ENCODE measurements at places on chromosomes 4 and X. TPM values are rescaled to one million over a fixed set of nuclear protein-coding genes. Genes with fewer than 3 reads are reported as not detected.

DNA sequence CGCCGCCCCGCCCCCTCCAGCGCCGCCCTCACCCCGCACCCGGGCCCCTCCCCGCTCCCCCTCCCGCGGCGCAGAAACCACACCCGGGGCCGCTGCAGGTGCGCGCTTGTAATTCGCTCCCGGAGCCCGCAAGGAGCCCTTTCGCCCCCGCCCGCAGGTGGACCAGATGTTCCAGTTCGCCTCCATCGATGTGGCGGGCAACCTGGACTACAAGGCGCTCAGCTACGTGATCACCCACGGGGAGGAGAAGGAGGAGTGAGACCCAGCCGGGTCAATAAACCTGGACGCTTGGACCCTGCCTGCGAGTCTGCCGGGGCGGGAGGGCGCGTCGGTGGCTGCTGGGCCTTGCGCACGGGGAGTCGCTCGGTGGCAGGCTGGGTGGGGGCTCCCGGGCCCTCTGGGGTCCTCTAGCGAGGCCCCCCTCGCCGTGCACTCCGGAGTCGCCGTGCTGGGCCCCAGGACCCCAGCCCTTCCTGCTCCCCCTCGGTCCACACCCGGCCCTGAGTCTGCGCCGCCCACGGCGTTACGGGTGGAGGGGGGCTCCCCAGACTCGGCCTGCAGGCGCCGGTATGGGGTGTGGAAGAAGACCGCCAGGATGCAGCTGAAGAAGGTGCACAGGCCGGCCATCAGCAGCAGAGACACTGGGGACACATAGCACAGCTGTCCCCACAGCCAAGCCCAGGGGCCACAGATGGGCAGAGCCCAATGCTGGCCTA lies 7.1 kb downstream of the SLC49A3 start:
- no peak for DNase-seq

The ERVMER34-1 gene
- 0.92 TPM for total RNA-seq

The SHROOM3 gene
- 44.3 TPM for total RNA-seq

The SSX4 gene
- total RNA-seq = not detected

GRCh38 chr4:42453612-42454011 lies 56.3 kb downstream of the SHISA3 start:
- no peak for DNase-seq

- DNase-seq = peak; percentile 87
These were observed at the start of gene ZNF141 for GRCh38 chr4:337143-337931. TSS of gene ZNF141 (plus strand) at chr4:337814. CDS start at chr4:337984, 170 bp downstream.

DNA sequence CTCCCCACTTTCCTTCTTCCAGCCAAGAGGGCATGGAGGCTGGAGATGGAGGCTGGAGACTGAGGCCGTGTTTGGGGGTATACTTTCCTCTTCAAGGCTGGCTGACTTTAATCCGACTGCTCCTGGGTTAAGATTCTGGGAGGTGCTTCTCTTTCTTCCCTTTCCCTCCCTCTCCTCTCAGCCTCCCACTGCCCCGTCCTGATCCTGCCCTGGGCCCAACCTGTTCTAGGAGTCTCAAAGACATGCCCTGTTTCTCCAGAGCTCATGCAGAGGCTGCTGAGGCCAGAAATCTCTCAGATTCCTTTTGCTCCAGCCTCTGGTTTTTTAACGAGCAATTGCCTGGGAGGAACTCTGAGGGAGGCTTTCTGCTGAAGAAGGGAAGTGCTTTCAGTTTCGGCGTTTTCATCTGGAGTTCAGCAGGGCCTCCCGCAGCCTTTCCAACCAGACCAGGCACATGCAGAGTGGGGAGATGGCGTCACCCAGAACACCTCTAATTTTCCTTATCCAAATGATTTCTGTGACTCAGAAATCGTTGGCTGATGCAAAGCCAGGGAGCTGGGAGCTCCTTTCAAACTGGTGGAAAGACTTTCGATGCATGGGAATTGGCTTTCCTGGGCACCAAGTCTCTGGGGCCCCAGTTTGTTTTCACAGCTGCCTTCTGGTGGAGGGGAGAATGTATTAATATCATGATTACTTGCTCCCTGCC lies 34.5 kb upstream of the FAM9C start:
- no peak for DNase-seq

The PF4V1 gene
- not detected for total RNA-seq

DNA sequence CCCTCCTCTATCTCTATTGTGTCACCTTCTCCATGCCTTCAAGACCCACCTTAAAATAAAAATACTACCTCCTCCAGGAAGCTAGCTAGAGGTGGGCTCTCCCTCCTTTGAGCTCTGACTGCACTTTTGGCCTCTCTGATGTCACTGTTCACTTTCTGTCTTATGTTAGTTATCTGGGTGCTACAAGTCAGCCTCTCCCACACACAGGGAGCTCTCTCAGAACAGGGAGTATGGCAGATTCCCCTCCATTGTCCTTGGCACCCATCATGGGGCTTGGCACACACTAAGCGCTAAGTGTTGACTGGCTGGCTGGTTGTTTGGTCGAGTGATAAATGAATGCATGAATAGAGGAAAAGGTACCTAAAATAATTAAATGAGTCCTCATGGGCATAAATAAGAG lies 21.2 kb upstream of the KDM5C start:
- DNase-seq = no peak

- no peak for DNase-seq
These were observed 12.4 kb downstream of the CLOCK start for GRCh38 chr4:55534306-55534705.

The SULT1B1 gene
- 0.24 TPM for total RNA-seq

The TEX13D gene
- not detected for total RNA-seq

The RAB39B gene
- total RNA-seq = not detected

GRCh38 chrX:154030715-154031305 lies 11.1 kb upstream of the IRAK1 start:
- DNase-seq = no peak

GRCh38 chrX:133495464-133496391 lies 80.4 kb upstream of the GPC4 start:
- no peak for DNase-seq

DNA sequence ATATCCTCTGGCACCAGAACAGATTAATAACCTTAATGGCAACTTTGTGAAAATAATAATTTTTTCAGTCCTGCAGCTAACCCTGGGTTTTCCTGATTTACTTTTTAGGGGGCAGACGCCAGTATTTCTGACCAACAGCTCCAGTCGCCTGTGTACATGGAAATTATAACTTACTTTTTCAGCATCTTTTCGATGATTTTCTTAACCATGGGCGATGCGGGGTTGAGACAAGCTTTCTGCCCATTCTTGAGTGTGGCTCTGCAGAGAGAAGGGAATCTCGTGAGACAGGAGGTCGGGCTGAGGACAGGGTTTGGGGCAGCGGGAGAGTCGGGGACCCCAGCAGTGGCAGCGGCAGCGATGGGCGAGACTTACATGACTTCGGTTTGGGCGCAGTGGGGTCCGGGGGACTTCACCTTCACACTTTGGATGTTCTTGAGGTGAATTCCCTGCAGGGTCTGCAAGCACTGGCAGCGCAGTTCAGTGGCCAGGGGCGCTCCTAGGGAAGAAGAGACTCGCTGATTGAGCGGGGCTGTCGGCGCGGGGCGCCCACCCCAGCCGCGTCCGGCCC lies 484 bp downstream of the CXCL2 start:
- DNase-seq = no peak

The SUPT20HL2 gene
- total RNA-seq = not detected

The SPANXN4 gene
- not detected for total RNA-seq

- no peak for DNase-seq
These were observed 7.9 kb upstream of the CFP start for GRCh38 chrX:47637546-47638195.

GRCh38 chr4:181219783-181220416 lies 1023.3 kb upstream of the TENM3 start:
- no peak for DNase-seq

DNA sequence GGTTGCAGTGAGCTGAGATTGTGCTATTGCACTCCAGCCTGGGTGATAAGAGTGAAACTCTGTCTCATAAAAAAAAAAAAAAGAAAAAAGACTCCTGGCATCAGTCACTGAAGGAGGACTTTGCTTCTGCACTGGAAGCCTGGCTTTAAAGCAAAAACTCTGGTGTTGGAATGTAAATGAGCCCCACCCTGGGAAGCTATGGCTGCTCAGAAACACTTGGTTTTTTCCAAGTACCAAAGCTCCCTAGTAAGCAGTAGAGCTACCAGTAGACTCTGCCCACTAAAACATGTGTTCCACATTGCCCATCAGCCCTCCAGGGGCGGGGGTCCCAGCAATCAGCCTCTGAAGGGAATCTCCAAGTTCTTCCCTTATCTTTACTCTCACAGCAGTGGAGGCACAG lies 154.4 kb downstream of the SHROOM3 start:
- peak; percentile 72 for DNase-seq

- DNase-seq = no peak
These were observed 580.1 kb downstream of the RAPGEF2 start for GRCh38 chr4:159682996-159683395.

Measured in PC-9 (cell line).